ENCODE measurements at places on chromosomes 2 and 18. TPM values are rescaled to one million over a fixed set of nuclear protein-coding genes. Genes with fewer than 3 reads are reported as not detected.

Gene ERICH2
- total RNA-seq, result 2.6 TPM

GRCh38 chr2:158325031-158325781 lies 131.3 kb downstream of the CCDC148 start:
- no peak for DNase-seq

GRCh38 chr18:58209326-58209725 lies 165.3 kb downstream of the NEDD4L start:
- DNase-seq, result no peak

- DNase-seq, result no peak
Observed at GRCh38 chr2:200357845-200358244, 51.4 kb downstream of the SPATS2L start.

GRCh38 chr2:146701183-146701582 lies 1143.6 kb upstream of the ACVR2A start:
- DNase-seq, result no peak

- no peak for DNase-seq
Observed at GRCh38 chr2:167965907-167966761, 281.3 kb downstream of the STK39 start.

DNA sequence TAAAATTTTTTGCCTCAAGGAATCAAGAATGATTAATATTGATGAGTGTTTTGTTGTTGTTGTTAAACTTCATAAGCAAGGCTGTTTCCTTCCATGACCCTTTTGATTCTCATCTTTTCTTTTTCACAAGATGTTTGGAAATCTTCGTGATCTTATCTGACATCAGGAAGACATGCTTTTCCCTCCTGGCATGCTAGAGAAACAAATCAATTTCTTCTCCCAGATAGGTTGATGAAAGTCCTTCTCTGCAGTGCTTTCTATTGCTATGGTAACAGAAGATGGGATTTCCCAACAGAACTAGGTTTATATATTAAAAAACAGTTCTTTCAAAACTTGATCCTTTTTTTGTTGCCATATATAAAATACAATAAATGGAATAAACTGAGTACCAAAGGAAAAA lies 85.2 kb downstream of the EML6 start:
- no peak for DNase-seq

Gene MAP3K20
- 55.7 TPM for total RNA-seq

DNA sequence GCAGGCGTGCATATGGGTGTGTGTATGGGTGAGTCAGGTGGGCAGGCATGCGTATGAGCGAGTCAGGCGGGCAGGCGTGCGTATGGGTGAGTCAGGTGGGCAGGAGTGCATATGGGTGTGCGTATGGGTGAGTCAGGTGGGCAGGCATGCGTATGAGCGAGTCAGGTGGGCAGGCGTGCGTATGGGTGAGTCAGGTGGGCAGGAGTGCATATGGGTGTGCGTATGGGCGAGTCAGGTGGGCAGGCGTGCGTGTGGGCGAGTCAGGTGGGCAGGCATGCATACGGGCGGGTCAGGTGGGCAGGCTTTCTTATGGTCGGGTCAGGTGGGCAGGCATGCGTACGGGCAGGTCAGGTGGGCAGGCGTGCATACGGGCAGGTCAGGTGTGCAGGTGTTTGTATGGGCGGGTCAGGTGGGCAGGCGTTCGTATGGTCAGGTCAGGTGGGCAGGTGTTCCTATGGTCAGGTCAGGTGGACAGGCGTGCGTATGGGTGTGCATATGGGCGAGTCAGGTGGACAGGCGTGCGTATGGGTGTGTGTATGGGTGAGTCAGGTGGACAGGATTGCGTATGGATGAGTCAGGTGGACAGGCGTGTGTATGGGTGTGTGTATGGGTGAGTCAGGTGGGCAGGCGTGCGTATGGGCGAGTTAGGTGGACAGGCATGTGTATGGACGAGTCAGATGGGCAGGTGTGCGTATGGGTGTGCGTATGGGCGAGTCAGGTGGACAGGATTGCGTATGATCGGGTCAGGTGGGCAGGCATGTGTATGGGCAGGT lies 28.7 kb upstream of the KLF11 start:
- DNase-seq, result peak; percentile 87

Gene PFN4
- total RNA-seq, result 1.3 TPM

Gene FIGN
- 11.8 TPM for total RNA-seq

GRCh38 chr2:196248467-196249094 lies 77.2 kb upstream of the STK17B start:
- no peak for DNase-seq

DNA sequence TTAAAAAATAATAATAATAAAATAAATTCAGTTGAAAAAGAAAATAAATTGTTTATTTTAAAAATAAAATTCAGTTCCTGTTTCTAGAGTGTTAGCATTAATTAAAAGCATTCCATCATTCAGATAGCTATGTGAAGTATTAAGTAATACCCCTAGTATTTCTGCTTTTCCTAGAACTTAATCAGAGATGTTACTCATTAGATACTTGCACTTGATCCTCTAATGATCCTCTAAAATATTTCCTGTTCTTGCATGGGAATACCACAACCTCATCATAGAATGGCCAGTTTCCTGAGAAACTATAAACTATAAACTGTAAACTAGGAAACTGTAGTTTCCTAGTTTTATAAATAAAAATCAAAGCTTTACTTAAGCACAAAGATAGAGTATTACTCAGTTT lies 11.1 kb upstream of the CNNM3 start:
- no peak for DNase-seq

DNA sequence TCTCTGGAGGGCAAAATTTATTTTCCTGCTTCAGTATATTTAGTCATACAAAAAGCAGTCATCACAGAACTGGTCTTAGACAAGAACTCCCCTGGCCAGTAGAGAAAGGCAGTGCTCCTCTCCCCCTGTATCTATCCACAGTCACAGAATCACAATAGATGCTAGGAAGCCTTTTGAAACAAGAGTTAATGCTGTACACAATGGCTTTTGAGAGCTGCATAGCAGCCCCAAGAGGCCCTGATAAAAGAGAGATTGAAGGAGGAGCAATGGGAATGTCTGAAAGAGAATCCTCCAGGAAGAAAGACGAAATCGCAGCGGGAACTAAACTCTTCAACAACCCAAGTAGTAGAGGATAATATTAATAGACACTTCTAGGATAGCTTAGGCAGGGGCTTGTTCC lies 330.2 kb downstream of the RBM43 start:
- DNase-seq, result no peak

GRCh38 chr2:17822445-17823117 lies 6.3 kb downstream of the MSGN1 start:
- no peak for DNase-seq

Gene SERPINB4
- total RNA-seq, result not detected

Gene UGT1A5
- not detected for total RNA-seq

Gene UBE2F
- 61.8 TPM for total RNA-seq

Gene EEF1B2
- 436 TPM for total RNA-seq

DNA sequence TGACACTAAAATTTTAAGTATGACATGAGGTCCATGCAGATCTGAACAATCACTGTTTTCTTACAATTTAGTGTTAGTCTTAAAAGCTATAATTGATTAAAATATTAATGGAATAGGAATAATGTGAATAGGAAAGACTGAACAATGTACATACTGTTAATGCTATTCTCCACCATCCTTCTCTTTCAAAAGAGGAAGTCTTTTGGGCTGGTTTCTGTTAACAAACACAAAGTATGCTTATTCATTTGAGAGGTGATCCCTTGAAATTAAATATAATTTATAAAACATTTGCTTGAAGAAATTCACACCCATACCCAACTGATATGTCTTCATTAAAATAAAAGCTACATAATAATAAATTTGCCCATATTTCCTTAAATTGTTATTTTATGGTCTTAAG lies 2.3 kb downstream of the STPG4 start:
- DNase-seq, result no peak

- no peak for DNase-seq
Observed at GRCh38 chr18:74155276-74155675, 7.0 kb downstream of the TIMM21 start.

Gene CD207
- not detected for total RNA-seq

- DNase-seq, result no peak
Observed at GRCh38 chr2:180621941-180622918, 358.2 kb upstream of the UBE2E3 start.

DNA sequence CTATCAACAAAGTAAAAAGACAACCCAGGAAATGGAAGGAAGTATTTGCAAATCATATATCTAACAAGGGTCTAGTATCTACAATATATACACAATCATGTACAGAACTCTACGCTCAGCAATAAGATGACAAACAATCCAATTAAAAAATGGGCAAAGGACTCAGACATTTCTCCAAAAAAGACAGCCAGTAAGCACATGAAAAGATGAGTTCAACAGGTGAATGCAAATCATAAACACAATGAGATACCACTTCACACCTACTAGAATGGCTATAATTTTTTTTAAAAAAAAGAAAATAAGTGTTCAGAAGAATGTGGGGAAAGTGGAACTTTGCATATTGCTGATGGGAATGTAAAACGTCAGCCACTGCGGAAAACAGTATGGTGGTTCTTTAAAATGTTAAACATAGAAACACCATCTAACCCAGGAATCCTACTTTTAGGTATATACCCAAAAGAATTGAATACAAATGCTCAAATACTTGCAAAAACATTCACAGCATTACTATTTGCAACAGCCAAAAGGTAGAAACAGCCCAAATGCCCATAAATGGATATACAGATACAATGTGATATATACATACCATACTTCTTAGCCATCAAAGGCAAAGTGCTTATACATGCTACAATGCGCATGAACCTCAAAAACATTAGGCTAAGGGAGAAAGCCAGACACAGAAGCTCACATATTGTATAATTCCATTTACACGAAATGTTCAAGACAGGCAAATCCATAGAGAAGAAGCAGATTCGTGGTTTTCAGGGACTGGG lies 121.2 kb downstream of the CABYR start:
- no peak for DNase-seq
